ENCODE measurements at places on chromosomes 13 and 19. TPM values are rescaled to one million over a fixed set of nuclear protein-coding genes. Genes with fewer than 3 reads are reported as not detected.

GRCh38 chr13:52975969-52976368 is 52.6 kb upstream of the OLFM4 start:
- no peak for DNase-seq
- no peak overlapping the region for H3K4me3 ChIP-seq
- H3K27ac ChIP-seq = no peak overlapping the region
- no peaks in the 10 kb centered on the region for H3K27me3 ChIP-seq
- H3K4me1 ChIP-seq = no peaks in the 10 kb centered on the region

DNA sequence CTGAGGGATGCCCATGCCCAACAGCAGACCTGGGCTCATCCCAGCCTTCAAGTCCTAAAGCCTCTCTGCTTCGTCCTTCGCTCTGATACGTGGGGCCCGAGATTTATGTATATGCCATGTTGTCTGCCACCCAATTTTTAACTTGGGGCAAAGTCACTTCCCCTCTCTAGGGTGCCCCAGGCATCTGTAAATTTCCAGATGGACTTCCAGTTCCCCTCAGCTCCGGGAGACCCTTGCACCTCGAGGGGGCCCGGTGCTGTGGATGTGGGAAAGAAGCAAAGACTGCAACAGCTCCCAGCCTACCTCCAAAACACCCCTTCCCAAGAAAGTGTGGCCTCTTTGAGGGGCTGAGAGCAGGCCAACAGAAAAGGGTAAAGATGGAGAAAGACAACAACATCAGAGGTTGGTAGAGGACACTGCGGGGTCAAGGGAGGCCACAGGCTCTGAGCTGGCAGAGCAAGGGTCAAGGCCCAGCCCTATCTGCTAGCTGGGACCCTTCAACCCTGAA is 97.4 kb downstream of the STK24 start:
- peaks cover 97% of the 10 kb centered on the region for H3K4me1 ChIP-seq
- H3K27me3 ChIP-seq = no peaks in the 10 kb centered on the region
- peak; percentile 61 for DNase-seq
- peak overlapping the region; percentile 88 for H3K27ac ChIP-seq
- H3K36me3 ChIP-seq = peaks cover 4% of the 10 kb centered on the region
- H3K4me3 ChIP-seq = no peak overlapping the region

DNA sequence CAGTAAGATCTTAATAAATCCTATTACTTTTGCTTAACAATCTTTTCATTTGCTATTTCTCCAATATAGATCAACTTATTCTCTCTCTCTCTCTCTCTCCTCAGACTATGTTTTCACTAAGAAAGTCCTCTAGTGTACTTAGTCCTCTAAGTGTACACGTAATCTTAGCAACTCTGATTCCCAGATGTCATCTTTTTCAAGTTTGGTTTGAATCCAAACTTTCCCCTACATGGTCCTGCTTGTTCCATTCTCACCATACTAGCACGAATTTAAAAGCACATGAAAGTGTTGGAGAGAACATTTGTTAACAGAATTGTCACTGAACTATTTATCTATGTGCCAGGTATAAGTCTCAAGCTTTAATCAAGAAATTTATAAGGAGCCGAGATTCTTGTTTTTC is 202.9 kb downstream of the SPRY2 start:
- no peaks in the 10 kb centered on the region for H3K4me1 ChIP-seq
- H3K27ac ChIP-seq = no peak overlapping the region
- no peaks in the 10 kb centered on the region for H3K27me3 ChIP-seq
- DNase-seq = no peak
- H3K4me3 ChIP-seq = no peak overlapping the region

DNA sequence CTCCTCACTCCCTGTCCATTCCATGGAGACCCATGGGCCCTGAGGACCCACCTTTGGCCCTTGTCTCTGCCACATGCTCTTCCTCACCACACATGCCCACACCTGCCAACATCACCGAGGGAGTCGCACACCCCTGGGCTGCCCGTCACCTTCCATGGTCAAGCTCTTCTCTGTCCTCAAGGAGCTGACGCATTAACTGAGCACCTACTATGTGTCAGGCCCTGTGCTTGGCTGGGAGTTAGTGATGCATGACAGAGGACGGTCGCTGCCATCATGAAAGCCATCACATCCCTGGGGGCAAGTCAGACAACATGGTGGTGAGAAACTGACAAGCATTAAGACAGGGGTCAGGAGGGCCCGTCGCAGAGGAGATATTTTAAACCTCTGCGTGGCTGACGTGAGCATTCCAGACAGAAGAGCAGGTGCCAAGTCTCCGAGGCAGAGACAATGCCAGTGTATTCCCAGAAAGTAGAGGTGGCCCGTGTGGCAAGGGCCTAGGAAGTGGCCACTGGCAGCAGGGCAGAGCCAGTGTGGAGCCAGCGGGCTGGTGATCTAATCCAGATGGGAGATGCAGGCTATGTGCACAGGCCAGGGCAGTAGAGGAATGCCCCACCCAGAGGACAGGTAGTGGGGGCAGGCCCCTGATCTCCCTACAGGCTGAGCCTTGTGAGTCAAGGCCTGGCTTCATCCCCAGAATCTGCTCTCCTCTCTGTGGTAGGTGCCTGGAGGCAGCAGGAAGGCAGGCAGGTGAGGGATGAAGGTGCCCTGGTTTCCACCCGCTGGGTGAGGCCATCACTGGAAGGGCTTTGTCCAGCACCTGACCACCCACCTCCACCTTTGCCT is 21.2 kb downstream of the ELAVL1 start:
- H3K27me3 ChIP-seq = no peaks in the 10 kb centered on the region
- H3K4me3 ChIP-seq = no peak overlapping the region
- peaks cover 14% of the 10 kb centered on the region for H3K36me3 ChIP-seq
- H3K27ac ChIP-seq = no peak overlapping the region

The IRGC gene
- polyA plus RNA-seq = not detected

The SLITRK1 gene
- polyA plus RNA-seq = not detected
